Muscle of back (tissue), 13 donors: ENCODE measurements at places on chromosomes 6 and 20. TPM values are rescaled to one million over a fixed set of nuclear protein-coding genes. Genes with fewer than 3 reads are reported as not detected.

The FAM209B gene
- polyA plus RNA-seq, result not detected

The LAMA4 gene
- 152 TPM for polyA plus RNA-seq

The SMPDL3A gene
- 22.5 TPM for polyA plus RNA-seq

The NKX2-4 gene
- not detected for polyA plus RNA-seq

DNA sequence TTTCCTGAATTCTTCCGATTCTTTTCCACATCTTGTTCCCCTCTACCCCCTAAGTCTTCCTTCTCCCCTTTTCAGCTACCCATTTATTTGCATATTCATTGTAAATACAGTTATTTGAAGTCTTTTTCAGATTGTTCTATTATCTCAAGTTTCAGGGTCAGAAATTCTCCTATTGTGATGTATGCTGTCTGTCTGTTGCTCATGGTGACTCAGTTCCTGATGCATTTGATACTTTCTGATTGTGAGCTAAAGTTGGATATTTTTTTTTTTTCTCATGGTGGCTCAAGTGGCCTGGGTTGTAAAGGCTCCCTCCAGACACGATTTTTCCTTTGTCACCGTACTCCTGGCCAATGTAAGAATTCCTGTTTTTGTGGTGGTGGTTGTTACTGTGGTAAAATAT, 4.9 kb upstream of the PI16 start:
- DNase-seq, result no peak

DNA sequence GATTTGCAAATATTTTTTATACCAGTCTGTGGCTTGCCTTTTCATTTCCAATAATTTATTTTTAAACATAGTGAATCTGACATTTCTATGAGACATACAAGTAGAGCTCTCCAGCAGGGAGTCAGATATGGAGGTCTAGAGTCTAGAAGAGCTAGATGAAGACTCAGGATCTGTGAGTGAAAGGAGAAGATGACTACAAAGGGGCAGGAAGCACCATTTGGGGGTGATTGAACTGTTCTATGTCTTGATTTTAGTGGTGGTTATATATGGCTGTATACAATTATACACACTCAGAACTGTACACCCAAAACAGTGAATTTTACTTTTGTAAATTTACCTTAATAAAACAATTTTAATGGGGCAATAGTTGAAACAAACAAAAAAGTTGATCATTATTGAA, 127.9 kb upstream of the BACH2 start:
- no peak for DNase-seq

DNA sequence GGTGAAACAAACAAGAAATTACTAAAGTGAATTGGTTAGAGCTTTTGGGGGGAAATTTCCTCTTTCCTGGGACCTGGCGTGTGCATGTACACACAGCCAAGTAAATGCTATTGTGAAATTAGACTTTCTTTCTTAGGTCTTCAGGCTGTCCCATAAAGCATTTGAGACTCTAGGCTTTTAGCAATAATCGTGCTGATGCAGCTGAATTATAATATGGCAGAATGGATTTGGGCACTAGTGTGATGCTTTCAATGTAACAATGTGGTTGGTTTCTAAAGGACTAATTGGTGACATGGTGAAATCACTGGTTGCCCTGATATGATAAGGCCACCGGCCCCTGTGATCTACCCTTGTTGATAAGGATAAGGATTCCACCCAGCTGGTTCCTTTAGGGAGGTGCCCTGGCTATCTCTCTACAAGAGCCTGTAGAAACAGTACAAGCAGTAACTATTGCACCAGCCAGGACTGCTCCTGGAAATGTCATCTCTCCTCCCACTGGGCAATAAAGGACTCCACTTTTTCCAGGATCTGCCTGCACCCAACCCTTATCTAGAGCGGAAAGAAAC, 164.1 kb downstream of the TFAP2A start:
- no peak for DNase-seq

GRCh38 chr20:24935766-24936525, 13.1 kb upstream of the CST7 start:
- no peak for DNase-seq

GRCh38 chr6:63403725-63404124, 83.9 kb upstream of the LGSN start:
- no peak for DNase-seq

GRCh38 chr6:71619836-71620235, 266.5 kb upstream of the RIMS1 start:
- DNase-seq, result no peak

- no peak for DNase-seq
Measured at GRCh38 chr6:39714802-39715201, 10.4 kb downstream of the KIF6 start.

- DNase-seq, result no peak
Measured at GRCh38 chr6:22848121-22848520, 278.8 kb downstream of the HDGFL1 start.
